ENCODE measurements at places on chromosomes 5 and 9. TPM values are rescaled to one million over a fixed set of nuclear protein-coding genes. Genes with fewer than 3 reads are reported as not detected.

DNA sequence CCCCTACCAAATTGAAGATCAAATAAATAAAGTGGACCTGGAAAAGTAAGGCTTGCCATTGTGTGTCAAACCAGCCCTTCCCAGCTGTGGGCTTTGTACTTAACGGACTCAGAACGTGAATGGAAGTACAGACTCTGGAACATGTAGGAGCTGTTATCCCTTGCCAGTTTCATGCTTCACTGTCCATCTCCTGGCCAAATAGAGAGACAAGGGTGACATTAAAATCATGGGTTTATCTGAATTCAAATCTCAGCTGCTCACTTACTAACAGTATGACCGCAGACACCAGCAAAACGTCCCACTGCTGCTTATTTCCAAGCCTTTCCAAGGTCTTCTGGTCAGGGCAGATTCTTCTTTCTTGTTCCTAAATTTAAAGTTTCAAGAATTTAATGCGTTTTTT lies 52.2 kb downstream of the EXOSC2 start:
- no peak for DNase-seq

- no peak for DNase-seq
Observed at GRCh38 chr9:79164406-79164805, 407.4 kb upstream of the TLE4 start.

DNA sequence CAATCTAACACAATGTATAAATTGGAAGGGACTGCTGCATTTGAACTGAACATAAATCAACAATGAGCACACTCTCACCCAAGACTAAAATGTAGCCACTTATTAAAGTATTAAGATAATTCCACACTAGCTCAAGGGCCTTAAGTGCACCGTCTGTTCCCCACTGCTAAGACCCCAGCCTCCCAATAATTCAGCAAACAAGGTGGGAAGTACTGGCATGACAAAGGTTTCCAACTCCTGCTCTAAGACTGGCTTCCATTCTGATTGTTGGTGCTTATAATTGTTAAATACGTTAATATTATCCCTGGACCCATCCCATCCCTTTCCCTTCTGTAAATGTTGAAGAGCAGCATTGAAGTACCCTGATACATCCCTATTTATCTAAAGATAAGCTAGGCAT lies 636.7 kb downstream of the NR2F1-AS1 start:
- DNase-seq, result no peak

DNA sequence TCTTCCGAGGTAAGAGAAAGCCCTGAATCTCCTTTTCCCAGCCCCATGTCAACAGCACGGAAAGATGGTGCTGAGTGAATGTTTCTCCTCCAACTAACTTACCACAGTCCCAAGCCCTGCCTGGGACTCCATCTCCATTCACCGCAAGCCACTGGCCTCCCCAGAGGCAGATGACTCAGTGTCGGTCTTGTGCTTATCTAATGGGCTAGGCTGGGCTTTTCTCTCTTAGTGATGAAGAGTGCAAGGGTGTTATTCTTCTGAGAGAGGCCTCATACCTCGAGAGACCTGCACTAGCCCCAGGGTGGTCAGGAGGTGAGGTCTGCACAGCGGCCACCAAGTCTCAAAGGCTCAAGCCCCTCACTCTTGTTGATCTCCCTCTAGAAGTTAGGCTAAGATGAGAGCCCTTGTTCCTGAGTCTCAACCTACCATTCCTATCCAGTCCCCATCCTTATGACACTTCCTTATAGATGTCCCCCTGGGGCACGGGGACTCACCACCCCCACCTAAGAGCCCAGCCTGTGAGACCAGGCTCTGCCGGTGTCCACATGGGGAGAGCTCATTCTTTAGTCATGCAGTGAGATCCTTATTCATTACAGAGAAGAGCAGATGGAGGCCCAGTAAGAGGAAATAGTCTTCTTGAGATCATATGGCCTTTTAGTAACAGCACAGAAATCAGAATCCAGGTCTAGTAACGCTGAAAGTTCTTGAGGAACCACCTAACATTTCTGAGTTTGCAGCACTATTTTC lies 127.0 kb downstream of the SAXO1 start:
- DNase-seq, result no peak

- no peak for DNase-seq
Observed at GRCh38 chr9:113651896-113652295, 188.4 kb downstream of the RGS3 start.

DNA sequence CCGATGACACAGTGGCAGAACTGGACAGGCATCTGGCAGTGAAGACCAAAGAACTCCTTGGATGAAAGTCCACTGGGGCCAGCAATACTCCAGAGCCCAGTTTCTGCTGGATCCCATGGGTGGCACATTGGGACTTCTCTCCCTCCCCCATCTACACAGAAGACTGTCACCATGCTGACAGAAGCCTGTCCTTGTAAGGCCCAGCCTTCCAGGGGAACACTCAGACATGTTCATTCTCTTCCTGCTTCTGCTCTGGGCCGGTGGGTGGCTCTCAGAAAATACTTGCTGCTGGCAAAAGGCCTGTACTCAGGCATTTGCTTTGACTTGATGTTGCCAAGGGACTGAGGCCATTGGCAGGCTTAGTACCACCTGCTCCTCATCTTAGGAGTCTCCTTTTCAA lies 48.3 kb upstream of the PTGS1 start:
- DNase-seq, result no peak

GRCh38 chr5:134784241-134784920 lies 25.8 kb downstream of the DDX46 start:
- no peak for DNase-seq

- DNase-seq, result no peak
Observed at GRCh38 chr5:150055326-150056074, 30.9 kb downstream of the CSF1R start.

GRCh38 chr9:95626885-95627558 lies 110.3 kb upstream of the PTCH1 start:
- DNase-seq, result no peak

DNA sequence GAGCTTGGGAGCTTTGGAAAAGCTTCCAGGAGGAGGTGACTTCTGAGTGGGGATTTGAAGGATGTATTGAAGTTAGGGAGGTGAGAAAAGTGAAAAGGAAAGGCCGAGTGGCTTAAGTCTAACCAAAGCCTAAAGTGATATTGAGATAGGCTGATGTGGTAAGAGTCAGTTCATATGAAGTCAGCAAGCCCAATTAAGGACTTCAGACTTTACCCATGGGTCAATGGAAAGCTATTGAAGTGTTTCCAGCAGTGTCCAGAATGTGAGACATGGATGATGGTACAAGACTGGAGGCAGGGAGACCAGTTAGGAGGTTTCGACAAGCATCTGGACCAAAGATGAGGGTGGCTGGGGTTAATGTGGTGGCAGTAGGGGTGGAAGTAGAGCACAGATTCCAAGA lies 134.3 kb upstream of the WWC1 start:
- no peak for DNase-seq

GRCh38 chr5:132525299-132525724 lies 18.0 kb downstream of the IL5 start:
- no peak for DNase-seq

GRCh38 chr5:68226546-68227073 lies 11.1 kb downstream of the PIK3R1 start:
- DNase-seq, result no peak

DNA sequence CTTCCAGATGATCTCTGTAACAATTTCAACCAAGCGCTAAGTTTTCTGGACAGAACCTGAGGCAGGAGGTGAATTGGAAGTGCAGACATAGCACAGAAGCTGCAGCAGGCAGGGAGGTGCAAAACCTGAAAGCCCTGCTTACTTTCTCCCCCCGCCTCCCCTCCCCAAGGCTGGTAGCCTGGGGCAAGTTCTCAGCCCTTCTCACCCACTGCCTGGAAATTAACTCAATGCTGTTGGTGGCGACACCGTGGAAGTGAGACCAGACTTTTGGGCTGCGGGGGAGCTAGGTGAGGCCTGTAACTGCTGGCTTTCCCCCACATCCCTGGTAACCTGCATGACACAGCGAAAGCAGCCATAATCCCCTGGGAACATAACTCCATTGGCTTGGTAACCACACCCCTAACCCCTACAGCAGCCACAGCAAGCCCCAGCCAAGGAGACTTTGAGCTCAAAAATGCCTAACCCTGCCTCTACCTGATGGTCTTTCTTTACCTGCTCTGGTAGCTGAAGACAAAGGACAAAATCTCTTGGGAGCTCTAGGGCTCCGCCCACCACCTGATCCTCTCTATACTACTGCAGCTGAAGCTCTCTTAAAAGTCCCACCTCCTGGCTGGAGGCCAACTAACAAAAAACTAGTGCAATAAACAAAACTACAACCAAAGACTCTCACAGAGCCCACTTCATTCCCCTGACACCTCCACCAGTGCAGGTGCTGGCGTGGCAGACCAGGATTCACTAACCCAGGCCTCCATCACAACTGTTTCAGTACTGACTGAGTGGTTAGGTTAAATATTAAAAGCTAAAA lies 11.9 kb upstream of the OR13C8 start:
- DNase-seq, result no peak

DNA sequence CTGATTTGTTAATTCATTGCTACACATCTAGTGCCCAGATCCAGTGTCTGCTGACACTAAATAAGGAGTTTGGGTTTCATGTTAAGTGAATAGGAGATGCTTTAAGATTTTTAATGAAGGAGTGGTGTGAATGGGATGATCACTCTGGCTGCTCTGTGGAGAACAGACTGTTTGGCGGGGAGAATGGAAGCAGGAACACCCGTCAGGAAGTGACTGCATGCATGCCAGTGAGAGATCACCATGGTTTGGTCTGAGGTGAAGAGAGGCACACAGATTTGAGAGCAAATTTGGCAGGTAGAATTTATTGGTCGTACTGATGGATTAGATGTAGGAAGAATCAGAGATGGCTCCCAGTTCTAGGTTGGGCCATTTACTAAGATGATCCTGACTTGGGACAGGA lies 19.8 kb downstream of the ATP6V0E1 start:
- DNase-seq, result no peak

DNA sequence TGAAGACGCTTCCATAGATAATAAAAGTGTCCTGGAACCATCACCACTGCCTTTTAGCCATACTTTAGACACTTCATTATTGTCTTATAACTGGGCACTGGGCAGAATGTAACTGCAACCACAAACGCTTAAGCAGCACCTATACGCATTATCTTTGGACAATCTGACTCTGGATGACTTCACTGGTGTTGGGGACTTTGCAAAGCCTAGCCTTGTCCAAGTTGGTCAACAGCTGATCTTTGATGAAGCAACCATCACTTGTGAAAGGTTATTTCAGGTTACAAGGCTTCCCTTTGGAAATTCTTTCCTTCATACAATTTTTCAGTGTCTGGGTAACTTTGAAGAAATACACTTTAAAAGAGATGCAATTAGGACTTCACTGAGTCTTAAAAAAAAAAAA lies 77.8 kb upstream of the ZNF462 start:
- DNase-seq, result no peak

DNA sequence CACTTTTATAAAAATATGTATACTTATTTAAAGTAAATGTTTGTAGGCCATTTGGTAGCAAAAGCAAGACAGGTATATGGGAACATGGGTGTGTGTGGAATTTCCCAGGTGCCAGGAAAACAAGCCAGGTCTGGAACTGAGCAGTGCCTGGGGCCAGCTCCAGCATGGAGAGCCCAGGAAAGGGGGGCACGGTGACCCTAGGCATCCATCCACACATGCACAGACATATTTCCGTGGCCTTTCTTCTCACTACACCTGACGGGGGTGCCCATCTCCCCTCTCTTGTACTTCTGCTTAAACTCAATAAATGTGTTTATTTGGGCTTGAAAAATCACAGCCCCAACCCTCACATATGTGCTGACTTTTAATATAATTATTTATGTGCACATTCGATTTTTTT lies 31.2 kb upstream of the CXCL14 start:
- DNase-seq, result no peak

DNA sequence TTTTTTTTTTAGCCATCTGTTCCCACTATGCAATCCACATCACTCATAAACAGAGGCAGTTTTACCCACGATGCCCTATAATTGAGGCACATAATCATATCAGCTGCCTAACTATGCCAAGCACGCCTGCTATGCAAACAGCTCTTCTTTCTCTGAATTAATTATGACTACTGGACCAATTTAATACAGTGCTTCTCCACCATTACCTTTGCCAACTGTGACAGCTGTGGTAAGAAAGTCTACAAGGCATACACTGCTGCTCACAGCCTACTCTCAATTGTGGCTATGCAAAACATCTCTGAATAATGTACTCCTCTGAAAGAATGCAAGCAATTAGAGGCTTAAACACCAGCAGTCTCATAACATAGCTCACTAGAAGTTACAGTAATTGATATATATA lies 97.1 kb downstream of the DTWD2 start:
- no peak for DNase-seq

- DNase-seq, result no peak
Observed at GRCh38 chr9:34997379-34997781, 7.8 kb downstream of the DNAJB5 start.

- no peak for DNase-seq
Observed at GRCh38 chr9:5263351-5264218, 32.4 kb downstream of the INSL4 start.

DNA sequence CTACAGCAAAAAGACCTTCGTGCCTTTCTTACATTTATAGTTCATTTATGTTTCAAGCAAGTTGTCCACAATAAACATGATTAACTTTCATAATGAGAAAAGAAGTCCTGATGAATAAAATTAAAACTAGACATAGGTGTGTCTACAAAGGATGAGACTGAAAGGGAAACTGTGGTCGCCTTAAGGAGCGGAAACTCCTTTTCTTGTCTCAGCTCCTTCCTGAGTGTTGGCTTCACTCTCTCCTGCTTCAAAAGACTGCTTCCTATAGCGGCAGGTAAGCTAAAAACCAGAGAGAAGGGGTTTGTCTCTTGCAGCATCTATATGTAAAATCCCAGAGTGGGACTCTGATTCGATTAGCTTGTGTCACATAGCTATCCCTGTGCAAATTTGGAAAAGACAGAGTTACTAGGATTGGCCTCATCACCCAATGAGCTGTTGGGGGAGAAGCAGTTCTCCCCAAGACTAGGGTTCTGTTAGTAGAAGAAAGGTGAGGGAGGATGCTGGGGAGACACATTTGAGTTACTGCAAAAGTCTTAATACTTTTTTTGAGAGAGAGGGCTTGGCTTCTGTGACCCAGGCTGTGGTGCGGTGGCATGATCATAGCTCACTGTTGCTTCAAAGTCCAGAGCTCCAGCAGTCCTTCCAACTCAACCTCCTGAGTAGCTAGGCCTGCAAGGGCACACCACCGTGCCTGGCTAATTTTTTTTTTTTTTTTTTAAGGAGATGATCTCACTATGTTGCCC lies 16.8 kb upstream of the CTSL start:
- DNase-seq, result no peak

- DNase-seq, result no peak
Observed at GRCh38 chr9:77384406-77384805, 207.1 kb downstream of the VPS13A start.

GRCh38 chr5:112156211-112156610 lies 262.9 kb downstream of the EPB41L4A start:
- no peak for DNase-seq

SRD5A1 gene
- polyA plus RNA-seq, result 10.9 TPM

MOCS2 gene
- 52.1 TPM for polyA plus RNA-seq

PCDHB13 gene
- 6.0 TPM for polyA plus RNA-seq

GNAQ gene
- polyA plus RNA-seq, result 64.5 TPM

BRINP1 gene
- 0.22 TPM for polyA plus RNA-seq

SOX30 gene
- polyA plus RNA-seq, result 0.14 TPM

CENPH gene
- 17.3 TPM for polyA plus RNA-seq
